ENCODE measurements at places on chromosomes 5 and 9.

GRCh38 chr5:10623305-10623910 lies 59.5 kb downstream of the ANKRD33B start:
- DNase-seq = no peak

DNA sequence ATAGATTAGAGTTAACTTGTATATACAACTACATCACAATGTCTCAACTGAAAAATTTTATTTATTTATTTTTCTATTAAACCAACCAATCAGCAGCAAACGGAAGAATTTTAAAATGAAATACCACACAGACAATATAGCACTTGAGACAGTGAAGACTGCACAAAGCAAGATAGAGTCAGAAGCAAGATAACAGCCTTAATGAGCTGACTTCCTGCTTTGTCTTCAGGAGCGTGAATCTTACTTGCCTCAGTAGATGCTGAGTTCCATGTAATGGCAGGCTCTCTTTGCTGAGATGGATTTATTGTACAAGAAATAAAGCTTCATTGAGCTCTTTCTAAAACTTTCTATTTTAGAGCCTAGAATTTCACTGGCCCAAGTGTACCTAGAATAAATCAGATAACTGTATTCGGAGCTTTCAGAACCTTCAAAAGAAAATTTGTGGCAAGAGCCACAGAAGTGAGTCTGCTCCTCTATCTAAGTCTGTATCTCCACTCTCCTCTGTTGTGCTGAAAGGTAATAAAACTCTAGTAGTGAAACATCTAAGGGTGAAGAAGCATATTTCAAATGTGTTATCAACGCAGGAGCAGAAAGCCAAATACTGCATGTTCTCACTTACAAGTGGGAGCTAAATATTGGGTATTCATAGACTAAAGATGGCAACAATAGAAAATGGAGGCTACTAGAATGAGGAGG lies 83.3 kb upstream of the ANKRD55 start:
- DNase-seq = no peak

GRCh38 chr5:178086266-178086665 lies 27.1 kb upstream of the N4BP3 start:
- DNase-seq = no peak

DNA sequence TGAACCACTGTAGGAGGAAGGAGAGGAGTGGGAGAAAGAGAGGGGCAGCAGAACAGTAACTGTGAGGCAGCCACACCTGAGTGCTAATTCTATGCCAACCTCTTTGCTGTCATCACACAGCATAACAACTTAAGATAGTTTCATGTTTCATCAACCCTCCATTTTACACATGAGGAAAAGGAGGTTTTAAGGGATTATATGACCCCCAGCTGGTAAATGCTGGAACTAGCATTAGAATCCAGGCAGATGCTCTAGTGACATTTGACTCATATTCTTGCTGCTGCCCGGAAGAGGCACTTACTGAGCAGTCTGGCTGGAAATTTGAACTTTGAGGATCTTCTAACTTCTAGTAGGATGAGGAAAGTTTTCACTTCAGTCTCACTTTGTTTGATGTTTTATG lies 24.1 kb upstream of the VLDLR start:
- no peak for DNase-seq

- DNase-seq = no peak
These were observed 218.2 kb upstream of the PRDM9 start for GRCh38 chr5:23289162-23289561.

DNA sequence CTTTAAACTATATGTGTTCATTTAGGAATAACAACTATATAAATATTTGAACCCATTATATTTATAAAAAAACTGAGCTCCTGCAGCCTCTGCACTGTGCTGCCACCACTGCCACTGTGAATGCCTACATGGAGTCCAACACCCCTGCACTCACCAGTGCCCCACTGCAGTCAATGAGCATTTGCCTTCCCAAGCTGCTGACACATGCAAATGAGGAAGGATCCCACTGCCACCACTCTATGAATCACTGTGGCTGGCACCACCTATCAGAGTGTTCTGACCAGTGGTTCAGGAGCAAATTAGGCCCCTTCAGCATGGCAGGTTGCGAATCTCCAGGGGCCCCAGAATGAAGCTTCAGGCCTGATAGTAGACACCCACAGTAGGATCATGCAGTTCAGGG lies 9.1 kb downstream of the IFNA5 start:
- no peak for DNase-seq
